ENCODE measurements at places on chromosomes 11 and 22.

GRCh38 chr11:128948583-128948982 lies 5.9 kb upstream of the TP53AIP1 start:
- no peak for DNase-seq

GRCh38 chr22:38761202-38762162 lies 5.7 kb upstream of the SUN2 start:
- DNase-seq, result no peak

- DNase-seq, result no peak
These were observed 2.0 kb upstream of the KRTAP5-10 start for GRCh38 chr11:71563406-71563805.

DNA sequence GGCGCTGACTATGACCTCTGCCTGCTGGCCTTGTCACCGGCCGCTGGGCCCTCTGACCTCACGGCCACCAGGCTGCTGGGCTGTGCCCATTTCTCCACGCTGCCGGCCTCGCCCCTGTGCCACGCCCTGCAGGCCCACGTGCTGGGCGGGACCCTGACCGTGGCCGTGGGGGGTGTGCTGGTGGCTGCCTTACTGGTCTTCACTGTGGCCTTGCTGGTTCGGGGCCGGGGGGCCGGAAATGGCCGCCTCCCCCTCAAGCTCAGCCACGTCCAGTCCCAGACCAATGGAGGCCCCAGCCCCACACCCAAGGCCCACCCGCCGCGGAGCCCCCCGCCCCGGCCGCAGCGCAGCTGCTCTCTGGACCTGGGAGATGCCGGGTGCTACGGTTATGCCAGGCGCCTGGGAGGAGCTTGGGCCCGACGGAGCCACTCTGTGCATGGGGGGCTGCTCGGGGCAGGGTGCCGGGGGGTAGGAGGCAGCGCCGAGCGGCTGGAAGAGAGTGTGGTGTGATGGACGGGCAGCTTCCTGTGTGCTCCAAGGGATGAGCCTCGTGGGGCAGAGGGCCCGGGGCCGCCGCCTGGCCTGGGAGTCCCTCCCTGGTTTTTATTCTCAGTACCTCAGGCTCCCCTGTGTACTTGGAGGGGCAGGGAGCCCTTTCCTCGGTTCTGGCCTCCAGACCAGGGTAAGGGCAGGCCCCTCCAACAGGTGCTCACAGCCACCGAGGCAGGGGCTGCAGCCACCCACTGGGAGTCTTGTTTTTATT lies 3.0 kb downstream of the LRFN4 start:
- DNase-seq, result no peak

- no peak for DNase-seq
These were observed 11.3 kb upstream of the MTMR3 start for GRCh38 chr22:29871684-29872083.

DNA sequence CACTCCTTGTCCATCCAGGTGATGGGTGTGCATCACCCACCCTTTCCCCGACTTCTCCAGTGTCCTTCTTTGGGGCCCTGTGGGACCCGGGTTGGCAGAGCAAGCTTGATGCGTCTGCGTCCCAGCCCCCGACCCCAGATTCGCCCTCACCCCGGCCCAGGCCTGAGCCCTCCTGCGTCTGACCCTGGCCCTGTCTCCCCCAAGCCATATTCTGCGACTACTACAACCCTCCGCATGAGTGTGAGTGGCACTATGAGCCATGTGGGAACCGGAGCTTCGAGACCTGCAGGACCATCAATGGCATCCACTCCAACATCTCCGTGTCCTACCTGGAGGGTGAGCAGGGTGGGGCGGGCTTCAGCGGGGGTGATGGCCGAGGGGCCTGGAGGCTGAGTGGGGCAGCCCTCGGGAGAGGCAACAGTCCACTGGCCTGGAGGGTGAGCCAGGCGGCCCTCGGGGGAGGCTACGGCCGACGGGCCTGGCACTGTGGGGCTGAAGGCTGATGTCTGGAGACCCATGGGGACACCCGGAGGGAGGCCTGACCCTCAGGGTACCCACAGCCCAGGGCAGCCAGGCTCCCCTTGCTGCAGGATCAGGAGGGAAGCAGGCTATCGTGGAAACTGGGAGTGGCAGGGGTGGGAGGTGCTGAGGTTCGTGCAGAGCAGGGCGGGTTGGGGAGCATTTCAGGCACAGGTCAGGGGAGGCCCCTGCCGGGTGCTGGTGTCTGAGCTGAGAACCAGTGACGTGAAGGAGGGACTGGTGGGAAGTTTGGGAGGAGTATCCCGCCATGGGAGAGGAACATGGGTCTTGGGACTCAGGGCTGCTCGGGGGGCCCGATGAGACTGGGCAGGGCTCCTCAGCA lies 15.3 kb downstream of the MUC2 start:
- DNase-seq, result no peak
